ENCODE measurements at places on chromosomes 6 and 20.
A peak's percentile ranks its signal among the peaks of the same experiment; 100 is the strongest.

DNA sequence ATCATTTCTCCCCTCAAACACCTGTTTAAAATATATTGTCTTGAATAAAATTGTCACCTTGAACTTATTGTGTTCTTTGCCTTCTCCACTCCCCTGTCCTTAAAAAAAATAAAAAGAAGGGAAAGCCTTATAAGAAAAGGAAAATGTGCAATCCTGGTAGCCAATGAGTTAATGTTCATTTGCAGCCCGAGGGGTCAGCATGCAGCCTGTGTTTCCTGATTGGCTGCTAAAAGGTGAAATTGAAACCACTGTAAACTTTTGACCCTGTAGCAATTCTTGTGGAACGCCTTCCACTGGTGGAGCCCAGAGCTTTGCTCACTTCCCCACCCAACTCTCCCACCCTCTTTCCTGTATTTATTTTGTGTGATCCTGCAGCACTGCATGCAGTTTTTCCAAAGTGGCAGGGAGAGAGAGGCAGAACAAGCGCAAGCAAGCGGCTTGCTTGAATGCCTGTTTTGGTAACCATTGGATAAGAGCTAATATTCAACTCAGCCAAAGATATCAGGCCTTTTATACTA, 74.9 kb downstream of the NCOA3 start:
- DNase-seq = peak; percentile 43

DNA sequence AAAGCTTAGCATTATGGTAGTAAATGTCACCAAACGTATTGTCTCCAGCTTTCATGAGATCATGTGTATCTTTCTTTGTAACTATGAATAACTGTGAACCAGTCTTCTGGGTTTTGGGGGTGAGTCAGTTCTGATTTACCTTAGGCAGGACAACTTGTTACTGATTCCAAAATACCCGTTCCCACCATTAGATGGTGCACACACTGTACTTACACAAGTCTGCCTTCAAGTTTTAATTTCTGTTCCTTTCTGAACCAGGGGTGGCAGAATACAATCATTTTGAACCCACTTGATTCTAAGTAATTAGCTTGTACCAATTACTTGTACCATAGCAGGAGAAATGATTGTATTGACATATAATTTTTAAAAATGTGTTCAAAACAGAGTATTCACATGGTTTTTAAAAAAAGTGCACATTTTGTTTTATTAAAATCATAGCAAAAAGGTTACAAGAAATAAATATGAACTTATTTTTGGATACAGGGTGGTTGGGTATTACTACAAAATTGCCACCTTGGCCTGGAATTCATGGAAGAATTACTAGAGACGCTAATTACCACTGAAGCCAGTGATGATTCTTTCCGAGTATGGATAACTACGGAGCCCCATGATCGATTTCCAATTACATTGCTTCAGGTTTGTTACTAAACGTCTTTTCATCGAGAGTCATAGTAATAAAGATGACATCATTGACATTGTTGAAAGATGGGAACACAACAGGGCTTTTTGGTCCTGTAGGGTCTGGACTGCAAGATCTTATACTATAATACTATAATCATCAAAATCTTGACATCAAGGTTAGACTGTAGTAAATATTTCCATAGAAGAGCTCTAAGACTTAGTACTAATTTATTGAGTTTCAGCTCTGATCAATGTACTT, 75.2 kb upstream of the GLP1R start:
- no peak for DNase-seq

DNA sequence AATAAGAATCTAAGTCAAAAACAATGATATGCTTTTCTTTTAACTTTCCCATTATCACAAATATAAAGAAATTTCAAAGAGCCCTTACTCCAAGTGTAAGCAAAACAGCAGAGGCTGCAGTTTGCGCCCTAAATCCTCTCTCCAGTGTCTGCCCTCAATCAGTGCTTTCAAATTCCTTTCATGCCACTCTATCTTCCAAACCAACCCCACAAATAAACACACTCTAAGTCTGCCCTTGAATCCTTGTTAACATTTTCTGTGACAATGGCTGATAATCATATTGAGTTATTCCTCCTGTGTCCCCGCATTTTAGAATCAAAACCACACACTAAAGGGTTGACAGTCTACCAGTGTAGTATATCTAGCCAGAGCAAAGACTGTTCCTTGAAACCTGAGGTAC, 317.9 kb upstream of the MARCKS start:
- DNase-seq = no peak

GRCh38 chr6:23316131-23316530, 746.8 kb downstream of the HDGFL1 start:
- DNase-seq = no peak

DNA sequence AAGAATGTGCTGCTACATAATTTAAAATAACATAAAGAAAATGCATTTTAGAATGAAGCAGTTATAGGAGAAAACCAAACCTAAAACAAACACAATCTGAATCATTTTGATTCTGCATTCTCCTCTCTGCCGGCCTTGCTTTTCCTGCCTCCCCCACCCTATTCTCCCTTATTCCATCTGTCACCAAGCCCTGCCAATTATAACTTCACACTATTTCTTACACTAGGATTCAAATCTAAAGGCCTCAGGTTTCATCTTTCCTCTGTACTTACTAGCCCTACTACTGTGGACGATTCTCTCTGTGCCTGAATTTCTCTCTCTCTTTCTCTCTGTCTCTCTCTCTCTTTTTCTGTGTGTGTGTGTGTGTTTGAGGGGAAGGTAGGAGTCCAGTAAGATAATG, 18.7 kb upstream of the PRIM2 start:
- no peak for DNase-seq

GRCh38 chr6:169722362-169723199, 1.7 kb downstream of the PHF10 start:
- DNase-seq = peak; percentile 26

DNA sequence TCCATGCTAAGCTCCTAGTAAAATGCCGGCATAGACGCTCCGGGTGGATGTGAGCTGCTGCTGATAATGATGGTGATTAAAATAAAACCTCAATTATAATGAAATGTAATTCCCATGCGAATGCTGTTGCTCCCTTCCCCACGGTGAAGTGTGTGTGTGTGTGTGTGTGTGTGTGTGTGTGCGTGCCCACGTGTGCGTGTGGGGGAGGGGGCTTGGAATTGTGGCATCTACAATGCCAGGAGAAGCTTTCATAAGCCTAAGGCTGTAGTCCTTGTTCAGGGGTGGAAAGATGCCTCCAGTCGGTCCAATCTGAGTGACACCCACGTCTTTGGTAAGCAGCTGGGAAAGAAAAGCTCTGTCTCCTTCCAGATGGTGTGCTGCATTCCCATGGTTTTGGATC, 137.9 kb downstream of the CDH26 start:
- no peak for DNase-seq

DNA sequence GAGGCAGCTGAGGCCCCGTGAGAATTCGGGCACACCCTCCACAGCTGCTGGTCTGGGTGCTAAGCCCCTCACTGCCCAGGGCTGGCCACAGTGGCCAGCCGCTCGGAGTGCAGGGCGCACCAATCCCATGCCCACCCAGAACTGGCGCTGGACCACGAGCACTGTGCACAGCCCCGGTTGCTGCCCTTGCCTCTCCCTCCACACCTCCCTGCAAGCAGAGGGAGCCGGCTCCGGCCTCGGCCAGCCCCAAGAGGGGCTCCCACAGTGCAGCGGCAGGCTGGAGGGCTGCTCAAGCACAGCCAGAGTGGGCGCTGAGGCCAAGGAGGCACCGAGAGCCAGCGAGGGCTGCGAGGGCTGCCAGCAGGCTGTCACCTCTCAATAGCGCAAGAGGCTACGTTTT, 35.0 kb downstream of the CGA start:
- no peak for DNase-seq

DNA sequence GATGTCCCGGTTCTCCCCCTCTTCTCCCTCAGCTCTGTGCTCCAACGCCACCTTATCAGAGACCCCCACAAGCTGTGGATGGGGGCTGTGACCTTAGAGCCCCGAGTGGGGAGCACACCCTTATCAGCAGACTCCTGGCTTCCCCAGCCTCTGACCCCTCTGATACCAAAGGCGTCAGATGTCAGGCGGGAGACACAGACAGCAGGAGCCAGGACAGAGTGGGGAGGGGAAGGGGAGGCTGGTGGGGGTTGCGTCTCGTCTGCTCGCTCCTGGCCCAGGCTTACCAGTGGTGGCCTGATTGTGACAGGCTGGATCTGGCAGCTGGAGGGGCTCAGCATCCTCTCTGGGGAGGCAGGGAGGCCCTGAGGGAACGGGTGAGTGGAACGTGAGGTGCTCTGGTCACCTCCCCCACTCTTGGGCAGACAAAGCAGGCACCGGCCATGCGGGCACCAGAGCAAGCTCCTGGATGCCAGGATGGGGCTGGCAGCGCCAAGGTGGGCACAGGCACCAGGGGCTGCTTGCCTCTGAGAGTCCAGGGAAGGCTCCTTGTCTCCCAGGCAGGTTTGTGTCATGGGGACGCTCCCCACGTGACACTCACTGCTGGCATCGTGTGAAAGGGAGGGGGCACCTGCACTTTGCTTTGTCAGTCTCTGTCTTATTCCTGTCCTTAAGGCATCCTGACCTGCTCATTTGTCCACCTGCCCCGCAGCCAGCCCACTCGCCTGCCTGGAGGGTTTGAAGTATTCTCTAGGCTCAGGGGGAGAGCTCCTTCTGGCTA, 27.8 kb upstream of the GATA5 start:
- DNase-seq = no peak

GRCh38 chr6:108660251-108660650, 99.5 kb downstream of the FOXO3 start:
- no peak for DNase-seq

DNA sequence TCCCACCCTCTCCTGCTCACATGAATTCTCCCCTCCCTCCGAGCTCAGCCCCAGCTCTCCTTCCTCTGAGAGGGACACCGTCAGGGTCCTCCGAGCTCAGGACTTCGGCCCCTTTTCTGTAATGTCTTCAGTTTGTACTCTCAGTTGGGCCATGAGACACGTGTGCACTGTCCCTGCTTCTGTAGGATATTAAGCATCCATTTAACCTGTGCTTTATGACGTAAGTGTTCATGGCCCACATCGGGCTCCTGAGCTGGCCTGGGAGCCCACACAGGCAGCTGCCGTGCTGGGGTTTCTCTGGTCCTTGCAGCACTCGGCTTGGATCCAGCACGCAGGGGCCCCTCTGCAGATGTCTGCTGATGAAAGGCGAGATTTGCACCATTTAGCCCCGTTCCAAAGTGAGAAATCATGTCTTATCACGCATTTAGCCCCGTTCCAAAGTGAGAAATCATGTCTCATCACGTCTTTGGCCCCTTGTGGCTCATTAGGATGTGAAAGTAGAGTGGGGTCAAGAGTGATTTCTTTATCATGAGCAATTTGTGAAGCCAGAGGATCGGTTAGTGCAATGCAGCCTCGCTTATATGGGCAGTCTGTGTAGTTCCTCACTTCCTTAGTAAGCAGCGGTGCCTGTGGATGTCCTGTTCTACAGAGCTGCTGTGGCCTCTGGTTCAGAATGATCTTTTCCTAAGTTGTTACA, 25.3 kb downstream of the DUSP22 start:
- no peak for DNase-seq

- DNase-seq = no peak
These were observed 356 bp downstream of the TBXT start for GRCh38 chr6:166167258-166167731.

- DNase-seq = no peak
These were observed 18.3 kb downstream of the SDCBP2 start for GRCh38 chr20:1310506-1311190.

DNA sequence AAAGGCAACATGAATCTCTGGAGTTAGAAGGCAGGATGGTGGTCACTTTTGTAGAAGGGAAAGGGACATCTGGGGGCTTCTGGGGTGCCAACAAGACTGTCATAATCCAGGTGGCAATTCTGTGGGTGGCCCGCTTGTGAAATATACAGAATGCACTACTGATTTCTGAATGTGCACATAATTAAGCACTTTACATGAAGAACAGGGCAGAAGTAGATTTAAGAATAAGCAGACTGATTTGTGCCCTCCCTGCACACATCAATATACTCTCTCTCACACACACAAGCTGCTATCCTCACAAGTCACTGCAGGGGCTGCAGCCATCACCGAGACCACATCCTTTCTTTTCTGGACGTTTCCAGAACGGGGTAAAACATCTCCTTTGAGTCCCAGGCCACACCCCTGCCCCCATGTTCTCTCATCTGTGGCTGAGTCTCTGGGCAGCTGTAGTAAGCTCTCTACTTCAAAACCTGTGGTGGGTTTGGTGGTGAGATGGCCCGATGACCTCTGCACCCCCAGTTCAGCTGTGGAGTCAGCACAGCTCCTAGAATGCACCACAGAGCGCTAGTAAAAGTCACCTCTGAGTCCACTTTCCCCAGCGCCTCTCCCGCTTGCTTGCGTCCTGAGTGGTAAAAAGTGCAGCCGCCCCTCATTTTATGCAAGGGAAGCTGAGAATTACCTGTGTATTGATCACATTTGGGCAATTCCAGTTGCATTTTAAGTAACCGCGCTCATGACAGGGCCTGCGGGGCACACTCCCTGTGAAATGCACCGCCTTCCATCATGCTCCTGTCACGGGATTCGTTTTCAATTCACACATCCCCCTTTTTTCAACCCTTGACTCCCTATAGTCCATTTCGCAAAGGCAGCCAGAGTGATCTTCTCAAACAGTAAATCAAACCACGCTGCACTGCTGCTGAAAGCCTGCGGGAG, 115.5 kb downstream of the NFATC2 start:
- DNase-seq = no peak

GRCh38 chr6:110044096-110044495, 66.0 kb downstream of the GPR6 start:
- no peak for DNase-seq

GRCh38 chr6:156994215-156995076, 217.3 kb downstream of the ARID1B start:
- no peak for DNase-seq

GRCh38 chr20:5612581-5613301, 137.5 kb upstream of the SHLD1 start:
- no peak for DNase-seq

DNA sequence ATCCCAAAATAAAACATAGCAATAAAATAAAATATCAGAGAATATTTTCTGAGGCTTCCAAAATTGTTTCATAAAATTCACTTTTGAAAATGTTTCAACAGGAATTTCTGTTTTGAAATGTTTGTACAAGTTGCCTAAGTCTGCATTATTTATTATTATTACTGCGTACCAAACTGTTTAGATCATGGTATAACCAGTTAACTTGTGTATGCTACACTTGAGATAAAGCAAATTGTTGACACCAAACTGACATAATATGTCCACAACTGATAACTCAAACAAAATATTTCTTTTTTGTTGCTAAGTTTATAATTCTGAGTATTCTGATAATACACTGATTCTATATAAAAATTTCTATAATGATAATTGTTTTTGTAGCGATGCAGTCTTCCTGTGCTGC, 531.8 kb upstream of the EYS start:
- DNase-seq = no peak

GRCh38 chr20:3430376-3431069, 23.1 kb upstream of the DNAAF9 start:
- no peak for DNase-seq
